ENCODE measurements at places on chromosomes 1 and 21.

DNA sequence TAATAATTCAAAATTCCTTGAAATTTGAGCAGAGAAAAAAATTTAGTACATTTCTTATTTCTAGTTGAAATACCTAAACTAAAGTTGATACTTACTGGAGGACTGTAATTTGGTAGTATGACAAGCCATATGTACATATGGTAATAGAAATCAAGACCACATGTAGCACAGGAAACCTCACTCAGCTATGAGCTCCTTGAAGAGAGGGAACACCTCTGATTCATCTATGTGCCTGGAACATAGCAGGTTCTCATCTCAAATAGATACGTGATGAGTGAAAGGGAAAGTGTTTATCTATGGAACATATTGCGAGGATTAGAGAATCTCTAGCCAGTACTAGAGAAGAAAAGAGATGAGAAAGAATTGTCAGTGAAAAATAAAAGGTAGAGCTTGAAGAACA lies 47.9 kb upstream of the GNG4 start:
- peak; percentile 27 for DNase-seq

GRCh38 chr1:53284224-53285020 lies 43.4 kb downstream of the LRP8 start:
- DNase-seq = no peak

DNA sequence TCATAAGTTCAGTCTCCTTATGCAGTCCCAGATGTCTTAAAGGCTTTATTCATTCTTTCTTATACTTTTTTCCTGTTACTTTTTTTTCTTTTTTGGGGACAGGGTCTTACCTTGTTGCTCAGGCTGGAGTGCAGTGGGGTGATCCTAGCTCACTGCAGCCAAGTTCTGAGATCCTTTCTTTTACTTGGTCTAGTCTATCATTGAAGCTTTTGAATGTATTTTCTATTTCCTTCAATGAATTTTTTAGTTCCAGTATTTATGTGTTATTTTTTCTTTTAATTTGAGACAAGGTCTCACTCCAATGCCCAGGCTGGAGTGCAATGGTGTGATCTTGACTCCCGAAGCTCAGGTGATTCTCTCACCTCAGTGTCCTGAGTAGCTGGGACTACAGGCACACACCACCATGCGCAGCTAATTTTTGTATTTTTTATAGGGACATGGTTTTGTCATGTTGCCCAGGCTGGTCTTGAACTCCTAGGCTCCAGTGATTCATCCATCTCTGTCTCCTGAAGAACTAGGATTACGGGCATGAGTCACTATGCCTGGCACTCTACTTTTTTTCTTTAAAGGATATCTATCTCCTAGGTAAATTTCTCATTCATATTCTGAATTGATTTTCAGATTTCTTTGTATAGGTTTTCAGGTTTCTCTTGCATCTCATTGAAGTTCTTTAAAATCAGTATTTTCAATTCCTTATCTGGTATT lies 26.1 kb upstream of the GTF2B start:
- DNase-seq = no peak

DNA sequence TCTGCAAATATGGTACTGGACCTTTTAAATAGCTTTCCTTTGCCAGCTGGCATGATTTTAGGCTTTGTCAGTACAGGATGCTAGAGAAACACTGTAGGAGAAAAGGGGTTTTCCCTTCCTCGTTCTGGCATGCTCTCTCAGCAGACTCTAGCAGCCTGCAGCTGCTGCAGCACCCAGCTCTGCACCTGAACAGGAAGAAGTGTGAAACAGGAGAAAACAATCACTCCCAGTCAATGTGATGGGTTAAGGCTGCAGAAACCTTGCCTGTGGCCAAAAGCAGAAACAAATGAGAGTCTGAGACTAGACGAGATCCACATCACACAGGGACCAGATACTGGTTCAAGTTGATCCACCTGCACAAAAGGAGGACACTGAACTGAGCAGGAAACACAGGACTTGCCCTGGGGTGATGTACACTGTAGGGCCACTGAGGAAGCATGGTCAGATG lies 21.2 kb downstream of the OVGP1 start:
- DNase-seq = peak; percentile 13

DNA sequence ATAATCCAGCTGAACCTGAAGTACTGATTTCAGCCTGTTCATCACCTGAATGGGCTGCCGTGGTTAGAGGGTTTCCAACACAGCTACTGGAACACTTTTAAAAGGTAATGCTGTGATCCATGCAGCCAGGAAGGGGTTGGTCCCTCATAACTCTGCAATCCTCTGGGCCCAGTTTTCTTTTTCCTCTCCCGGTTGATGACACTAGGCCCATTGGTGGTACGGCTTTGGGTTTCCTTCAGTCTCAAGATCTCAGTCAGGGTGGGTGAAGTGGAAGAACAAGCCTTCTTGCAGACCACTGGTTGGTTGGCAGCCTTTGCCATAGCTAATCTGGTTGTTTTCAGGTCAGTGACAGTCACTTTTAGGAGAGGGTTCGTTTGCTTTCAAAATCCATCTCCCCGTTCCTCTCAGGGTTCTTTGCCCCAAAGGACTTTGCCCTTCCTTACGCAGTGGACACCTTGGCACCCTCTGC lies 502 bp upstream of the SLC35A3 start:
- DNase-seq = no peak

DNA sequence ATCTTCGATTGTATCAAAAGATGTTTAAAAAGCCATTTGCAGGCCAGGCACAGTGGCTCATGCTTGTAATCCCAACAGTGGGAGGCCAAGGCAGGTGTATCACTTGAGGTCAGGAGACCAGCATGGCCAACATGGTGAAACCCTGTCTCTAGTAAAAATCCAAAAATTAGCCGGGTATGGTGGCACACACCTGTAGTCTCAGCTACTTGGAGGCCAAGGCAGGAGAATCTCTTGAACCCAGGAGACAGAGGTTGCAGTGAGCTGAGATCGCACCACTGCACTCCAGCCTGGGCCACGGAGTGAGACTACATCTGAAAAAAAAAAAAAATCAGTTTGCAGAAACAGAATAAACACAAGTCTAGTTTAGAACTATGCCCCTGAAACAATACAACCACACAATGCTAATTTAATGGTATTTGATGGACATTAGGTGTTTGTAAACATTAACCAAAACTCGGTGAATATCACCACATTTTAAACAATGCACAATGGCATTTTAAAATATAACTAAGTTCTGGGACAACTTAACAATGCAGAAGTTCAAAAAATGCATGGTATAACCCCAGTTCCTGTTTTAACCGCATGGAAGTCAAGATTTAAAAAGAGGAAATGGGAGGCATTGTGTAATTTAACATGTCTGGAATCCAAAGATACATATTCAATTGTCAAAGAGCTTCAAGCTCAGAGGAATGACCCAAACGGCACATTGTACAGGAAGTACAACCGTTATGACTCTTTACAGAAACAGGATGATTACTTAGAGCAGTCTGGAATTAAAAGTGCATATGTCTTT lies 7.1 kb upstream of the PTTG1IP start:
- no peak for DNase-seq

Data from T-helper 2 cell treated with Interferon-gamma antibody and Interleukin-4, amounts not matched to agents 5 μg/mL and 100 μg/mL, for 36 hours (primary cell).